ENCODE measurements at places on chromosomes 1 and 21. TPM values are rescaled to one million over a fixed set of nuclear protein-coding genes. Genes with fewer than 3 reads are reported as not detected.

MAEL gene
- total RNA-seq = 5.8 TPM

- no peak for DNase-seq
These were observed 129.2 kb downstream of the PTPN14 start for GRCh38 chr1:214422137-214422671.

GRCh38 chr1:195530961-195531360, 1077.3 kb downstream of the KCNT2 start:
- DNase-seq = no peak

DNA sequence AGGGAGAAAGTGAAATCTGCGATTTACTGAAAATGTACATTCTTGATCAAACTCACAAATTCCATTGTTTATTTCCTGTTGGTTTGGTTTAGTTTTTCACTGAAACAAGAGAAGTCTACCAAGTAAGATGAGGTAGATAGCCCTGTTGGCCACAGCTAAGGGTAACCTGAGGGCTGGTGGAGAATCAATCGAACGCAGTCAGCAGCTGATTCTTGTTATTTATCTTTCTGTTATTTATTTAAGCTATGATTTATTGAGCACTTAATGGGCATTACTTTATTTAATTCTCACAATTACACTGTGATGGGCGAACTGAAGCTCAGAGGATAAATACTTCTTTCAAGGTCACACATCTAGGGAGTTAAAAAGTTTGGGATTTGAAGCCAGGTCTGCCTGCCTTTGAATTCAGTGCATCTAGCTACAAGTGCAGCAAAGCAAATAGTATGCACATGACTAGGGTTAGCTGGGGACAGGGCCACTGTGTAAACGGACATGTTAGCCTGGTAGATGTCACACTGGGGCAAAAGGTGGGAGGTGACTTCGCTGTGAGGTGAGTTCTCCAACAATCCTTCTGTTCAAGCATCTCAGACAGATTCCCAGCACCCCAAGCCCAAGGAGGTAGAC, 106.5 kb upstream of the GADD45A start:
- DNase-seq = no peak

DNA sequence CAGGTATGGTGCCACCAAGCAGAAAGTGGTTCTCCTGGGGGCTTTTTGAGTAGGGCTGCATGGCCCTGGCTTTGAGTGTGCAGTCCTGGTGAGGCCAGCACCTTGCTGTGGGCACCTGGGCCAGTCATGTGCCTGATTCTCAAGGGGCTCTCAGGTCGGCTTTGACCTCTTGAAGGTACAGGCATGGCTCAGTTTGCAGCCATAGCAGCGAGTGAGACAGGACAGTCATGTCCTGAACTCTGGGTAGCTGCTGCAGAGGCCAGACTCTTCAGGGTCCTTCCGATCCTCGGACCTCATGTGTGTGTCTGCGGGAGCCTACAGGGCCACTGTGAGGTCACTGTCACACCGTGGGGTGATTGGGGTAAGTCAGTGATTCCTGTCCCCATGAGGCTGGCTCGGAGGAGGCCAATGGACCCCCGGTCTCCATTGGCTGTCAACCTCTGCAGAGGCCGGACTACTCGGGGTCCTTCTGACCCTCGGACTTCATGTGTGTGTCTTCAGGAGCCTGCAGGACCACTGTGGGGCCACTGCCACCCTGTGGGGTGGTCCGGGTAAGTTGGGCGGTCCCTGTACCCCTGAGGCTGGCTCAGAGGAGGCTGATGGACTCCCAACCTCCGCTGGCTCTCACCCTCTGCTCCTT, 95.2 kb upstream of the C1orf174 start:
- no peak for DNase-seq

SYNJ1 gene
- total RNA-seq = 11.9 TPM

- peak; percentile 92 for DNase-seq
These were observed 14.7 kb upstream of the POFUT2 start for GRCh38 chr21:45302082-45303061.

SVBP gene
- total RNA-seq = 10.6 TPM

- peak; percentile 62 for DNase-seq
These were observed 11.7 kb upstream of the EPHA2 start for GRCh38 chr1:16167331-16168143.

- DNase-seq = no peak
These were observed 269.9 kb downstream of the HLX start for GRCh38 chr1:221149111-221149510.

All from left cardiac atrium (tissue), 4 donors.